ENCODE measurements at places on chromosomes 16 and 17.

GRCh38 chr16:89112377-89113151, 18.9 kb downstream of the ACSF3 start:
- no peak for DNase-seq

- DNase-seq, result peak; percentile 87
Observed at GRCh38 chr17:41496803-41497484, 7.2 kb upstream of the KRT36 start.

- no peak for DNase-seq
Observed at GRCh38 chr17:43860077-43860725, 13.2 kb downstream of the CD300LG start.

DNA sequence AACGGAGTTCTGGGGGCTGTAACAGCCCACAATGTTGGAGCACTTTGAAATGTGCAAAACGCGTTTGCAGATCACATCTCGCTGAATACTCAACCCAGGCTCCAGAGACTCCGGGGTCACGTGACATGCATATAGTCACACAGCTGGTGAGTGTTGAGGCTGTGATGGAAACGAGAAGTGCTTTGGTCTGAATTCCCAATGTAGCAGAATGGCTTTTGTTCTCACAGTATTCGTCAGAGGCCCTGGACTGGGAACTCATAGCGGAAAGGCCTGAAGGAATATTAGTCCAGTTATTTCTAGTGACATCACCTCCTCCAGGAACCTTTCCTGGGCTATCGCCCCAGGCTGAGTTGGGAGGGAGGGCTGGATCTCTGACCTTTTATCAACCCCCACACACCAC, 95.8 kb upstream of the CRHR1 start:
- DNase-seq, result no peak

DNA sequence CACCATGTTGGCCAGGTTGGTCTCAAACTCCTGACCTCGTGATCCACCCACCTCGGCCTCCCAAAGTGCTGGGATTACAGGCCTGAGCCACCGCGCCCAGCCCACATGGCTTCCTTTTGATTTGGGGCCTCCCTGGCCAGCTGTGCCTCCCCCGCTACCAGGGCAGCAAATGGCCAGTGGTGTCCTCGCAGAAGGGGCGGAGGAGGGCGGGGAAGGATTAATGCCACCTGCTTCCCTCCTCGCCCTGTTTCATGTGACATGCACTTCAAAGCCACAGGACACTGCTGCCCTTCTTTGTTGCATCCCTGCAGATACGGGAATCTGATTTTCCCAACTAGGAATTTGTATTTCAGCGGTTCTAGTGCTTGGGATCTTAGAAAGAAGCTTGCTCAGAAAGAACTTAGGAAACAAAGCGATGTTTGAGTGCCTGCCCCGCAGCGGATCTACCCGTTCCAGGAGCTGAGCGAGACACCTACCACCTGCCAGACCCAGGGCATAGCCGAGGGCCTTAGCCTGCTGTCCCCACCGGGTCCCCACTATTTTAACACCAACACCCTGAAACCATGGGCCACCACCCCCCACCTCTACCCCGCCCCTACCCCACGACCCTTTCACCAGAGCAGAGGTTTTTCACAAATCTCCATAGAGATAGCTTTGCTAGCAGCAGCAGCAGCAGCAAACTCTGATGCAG, 37.7 kb upstream of the CCDC182 start:
- DNase-seq, result no peak

DNA sequence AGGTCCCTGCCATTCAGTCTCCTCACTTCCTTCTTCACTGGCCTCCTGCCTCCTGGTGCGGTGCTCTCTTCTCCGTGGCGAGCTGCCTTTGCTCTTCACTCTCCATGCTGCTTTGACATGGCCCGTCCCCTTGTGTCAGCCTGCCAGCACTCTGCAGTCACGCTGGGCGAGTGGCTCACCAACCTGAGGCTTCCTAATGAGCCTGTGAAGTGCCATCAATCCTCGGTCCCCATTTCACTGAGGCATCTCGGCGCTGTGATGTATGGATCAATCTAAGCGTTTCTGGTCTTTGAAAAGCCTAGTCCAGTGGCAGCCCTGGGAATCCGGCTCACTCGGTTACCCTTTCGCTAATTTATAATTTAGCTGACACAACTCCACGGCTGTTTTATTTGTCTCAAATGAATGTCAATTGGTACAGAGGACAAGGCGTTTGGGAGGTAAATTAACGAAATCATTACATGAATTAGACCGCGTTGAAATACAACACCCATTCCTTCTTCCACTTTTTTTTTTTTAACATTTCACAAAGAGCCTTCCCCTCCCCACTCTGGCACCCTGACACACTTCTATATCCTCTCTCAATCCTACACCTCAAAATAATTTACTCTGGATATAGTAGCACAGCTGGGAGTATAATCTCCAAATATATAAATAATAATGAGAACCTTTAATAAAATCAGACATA, 610.7 kb downstream of the TMEM114 start:
- no peak for DNase-seq

GRCh38 chr16:84266451-84266850, 26.6 kb upstream of the KCNG4 start:
- DNase-seq, result peak; percentile 71

- no peak for DNase-seq
Observed at GRCh38 chr17:72461757-72462156, 340.9 kb downstream of the SOX9 start.

- no peak for DNase-seq
Observed at GRCh38 chr17:33804401-33804800, 450.7 kb upstream of the CCL2 start.

DNA sequence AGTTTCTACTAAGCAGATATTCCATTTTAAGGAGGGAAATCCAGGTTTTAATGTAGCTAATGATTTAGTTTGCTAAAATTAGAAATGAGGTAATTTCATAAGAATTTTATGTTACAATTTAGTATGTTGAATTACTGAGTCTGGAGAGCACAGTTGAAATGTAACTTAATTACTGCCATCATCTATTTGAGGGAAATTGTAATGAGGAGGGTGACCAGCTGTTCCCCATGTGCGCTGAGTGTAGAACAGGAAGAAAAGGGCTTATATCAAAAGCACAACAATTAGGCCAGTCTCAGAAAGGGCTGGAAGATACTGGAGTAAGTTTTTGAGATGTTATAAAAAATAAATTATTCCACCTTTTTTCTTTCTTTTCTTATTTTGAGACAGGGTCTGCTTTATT, 735.1 kb upstream of the GOT2 start:
- DNase-seq, result no peak

DNA sequence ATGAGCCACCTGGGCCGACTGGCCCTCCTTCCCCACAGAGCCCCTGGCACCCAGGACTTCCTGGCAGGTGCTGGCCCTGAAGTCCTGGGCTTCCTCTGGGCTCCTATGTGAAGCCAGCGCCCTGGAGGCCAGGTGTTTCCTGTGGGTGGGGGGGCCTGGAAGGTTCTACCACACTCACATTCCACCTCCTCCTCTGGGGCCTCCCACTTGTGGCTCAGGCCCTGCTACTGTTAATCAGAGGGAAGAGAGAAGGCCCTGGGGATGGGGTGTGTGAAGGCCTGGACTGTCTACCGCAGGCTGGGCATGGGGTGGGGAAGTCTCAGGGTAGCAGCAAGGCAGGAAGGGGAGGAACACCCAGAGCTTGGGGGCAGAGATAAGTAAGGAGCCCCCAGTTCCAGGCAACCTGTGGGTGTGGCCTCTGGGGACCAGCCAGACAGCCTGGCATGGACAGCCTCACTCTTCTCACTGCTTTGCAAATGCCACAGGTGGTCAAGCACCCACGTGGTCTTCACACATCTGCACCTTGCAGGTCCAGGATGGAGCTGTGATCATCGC, 111.9 kb upstream of the TNRC6C start:
- DNase-seq, result no peak

DNA sequence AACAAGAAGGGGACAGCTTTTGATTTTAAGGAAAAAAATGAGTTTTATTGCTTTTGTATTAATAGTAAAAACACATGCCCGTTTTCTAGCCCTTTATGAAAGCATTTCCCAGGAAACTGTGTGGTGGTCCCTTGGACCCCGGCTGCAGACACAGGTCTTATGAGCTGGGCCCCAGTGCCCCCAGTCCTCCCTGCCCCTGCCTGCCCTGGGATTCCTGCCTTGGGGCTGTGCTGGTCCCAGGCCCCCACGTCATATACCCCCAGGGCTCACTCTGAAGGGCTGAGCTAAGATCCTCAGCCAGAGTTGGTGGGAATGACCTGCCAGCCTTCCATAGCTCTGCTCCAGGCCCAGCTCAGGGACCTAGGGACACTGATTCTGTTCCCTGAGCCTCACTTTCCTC, 30.8 kb downstream of the GINS2 start:
- DNase-seq, result no peak

DNA sequence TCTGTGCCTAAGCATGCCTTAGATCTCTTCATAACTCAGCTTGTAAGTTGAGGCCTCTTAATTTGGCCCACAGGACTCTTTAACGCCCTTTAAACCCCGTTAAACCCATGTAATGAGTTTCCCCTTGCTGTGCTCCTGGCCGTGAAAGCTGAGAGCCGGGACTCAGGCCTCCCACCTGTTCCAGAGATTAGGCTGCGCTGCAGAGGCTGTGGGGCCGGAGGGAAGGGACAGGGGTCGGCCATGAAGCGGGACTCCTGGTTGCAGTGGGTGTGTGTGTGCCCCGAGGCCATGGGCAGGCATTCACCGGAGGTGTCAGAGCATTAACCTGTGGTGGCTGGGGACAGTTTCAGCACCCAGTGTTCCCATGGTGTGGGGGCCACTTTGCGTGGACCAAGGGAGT, 150.8 kb upstream of the IRX3 start:
- DNase-seq, result no peak

DNA sequence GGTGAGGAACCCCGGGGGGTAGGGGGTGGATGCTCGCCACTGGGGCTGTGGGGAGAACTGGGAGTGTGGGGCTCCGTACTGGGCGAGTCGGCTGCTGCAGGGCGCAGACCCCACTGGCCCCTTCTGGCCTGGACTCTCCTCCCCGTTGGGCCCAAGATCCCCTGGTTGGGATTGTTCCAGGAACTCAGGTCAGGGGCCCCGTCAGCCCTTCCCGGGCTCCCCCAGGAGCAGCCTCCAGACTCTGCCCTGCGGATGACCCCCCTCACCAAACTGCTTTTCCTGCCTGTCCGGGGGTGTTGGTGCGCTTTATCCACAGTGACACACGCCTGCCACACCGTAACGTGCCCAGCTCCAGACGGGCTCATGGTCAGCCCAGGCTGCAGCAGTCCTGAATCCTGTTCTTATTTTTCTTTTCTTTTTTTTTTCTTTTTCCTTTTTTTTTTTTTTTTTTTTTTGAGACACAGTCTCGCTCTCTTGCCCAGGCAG, 21.1 kb downstream of the CENPX start:
- DNase-seq, result no peak

GRCh38 chr17:77867976-77868713, 90.4 kb upstream of the TNRC6C start:
- no peak for DNase-seq

GRCh38 chr16:4283441-4283840, 10.6 kb upstream of the TFAP4 start:
- no peak for DNase-seq

DNA sequence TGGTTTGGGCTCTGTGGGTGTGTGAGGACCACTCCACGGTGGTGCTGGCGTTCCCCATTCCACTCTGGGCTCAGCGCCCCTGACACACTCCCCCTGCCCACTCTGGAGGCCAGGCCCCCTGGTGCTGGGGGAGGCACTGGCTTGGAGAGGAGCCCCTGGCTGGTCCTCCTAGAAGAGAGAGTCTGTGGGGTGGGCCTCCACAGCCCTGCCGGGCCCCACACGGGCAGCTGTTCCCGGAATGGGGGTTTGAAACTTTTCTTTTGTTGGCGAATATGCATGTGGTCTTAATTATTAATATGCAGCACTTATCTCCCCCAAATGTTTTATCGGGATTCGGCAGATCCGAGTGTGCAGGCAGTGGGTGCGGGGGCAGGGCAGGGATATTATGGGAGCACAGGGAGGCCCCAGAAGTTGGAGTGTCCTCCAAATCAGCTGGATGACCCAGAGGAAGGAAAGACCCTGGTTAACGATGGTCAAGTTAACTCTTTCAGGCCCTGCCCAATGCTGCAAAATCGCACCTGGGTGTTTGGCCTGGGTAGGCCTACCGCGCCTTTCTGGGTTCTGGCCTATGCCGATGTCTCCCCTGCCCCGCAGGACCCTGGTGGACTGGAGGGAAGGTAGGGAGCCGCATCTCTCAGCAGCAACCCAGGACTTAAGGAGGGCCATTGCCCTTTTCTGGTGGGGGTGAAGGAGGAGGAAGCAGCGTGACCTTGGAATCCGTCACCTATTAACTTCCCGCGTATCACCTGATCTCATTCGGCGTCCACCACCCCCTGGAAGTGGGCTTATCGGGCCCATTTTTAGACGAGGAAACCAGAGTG, 36.0 kb downstream of the TMEM235 start:
- no peak for DNase-seq

DNA sequence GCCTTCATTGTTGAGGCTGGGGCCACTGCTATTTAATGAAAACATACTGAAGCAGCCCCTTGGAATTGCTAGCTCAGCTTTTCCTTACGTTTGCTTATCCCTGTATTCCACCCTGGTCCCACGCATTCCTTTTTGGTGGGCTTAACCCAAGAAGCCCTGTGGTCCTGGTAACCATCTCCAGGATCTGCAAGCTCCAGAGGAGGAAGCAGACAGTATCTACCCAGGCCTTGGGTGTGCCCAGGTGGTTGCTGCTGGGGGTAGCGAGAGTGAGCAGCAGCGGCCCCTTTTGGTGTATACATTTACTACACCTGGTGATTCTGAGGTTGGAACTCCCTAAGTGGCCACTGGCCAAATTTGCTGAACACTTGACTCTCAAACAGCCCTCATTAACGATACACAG, 97.7 kb downstream of the CBLN1 start:
- peak; percentile 35 for DNase-seq

DNA sequence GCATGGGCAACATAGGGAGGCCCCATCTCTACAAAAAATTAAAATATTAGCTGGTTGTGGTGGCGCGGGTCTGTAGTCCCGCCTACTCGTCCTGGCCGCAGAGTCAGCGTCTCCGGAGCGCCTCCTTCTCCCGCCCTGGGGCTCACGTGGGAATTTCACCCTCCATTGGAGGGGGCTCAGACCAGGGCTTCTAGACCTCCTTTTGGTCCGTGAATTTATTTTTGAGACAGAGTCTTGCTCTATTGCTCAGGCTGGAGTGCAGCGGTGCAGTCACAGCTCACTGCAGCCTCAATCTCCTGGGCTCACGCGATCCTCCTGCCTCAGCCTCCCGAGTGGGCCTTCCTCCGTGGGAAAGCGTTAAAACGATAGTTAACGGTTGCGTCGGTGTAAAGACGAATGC, 394 bp upstream of the NME4 start:
- DNase-seq, result peak; percentile 18

- DNase-seq, result no peak
Observed at GRCh38 chr16:73670836-73671820, 623.2 kb upstream of the ZFHX3 start.

- DNase-seq, result peak; percentile 7
Observed at GRCh38 chr17:54418467-54418866, 482.2 kb upstream of the TOM1L1 start.

Measured in bronchial epithelial cell (primary cell).